CD4-positive, alpha-beta T cell treated with Interleukin-4 for 1 hour (primary cell): ENCODE measurements at places on chromosomes 5 and 9.

DNA sequence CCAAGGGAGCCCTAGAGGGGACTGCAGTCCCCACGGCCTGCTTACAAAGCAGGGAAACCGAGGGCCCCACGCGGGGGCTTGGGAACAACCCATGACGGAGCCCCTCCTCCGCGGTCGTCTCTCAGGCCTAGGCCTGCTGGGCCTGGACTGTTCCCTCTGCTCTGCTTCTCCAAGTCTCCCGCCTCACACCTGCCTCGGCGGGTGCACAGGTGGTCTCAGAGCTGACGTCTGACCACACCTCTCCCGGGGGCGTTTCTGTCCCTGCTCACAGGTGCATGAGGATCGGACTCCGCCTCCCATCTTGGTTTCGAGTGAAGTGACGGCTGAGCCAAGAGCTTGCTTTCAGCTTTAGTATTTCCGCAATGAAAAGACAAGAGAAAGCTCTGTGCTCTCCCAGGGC is 72.1 kb downstream of the MRPL36 start:
- no peak for DNase-seq

GRCh38 chr5:113939988-113940387 is 421.9 kb upstream of the KCNN2 start:
- DNase-seq, result no peak

GRCh38 chr5:39946356-39947045 is 521.7 kb upstream of the DAB2 start:
- DNase-seq, result no peak

GRCh38 chr5:127702926-127703561 is at the start of gene CCDC192:
Gene CCDC192 (plus strand): TSS chr5:127703391. CDS start chr5:127703446, 55 bp downstream.
- no peak for DNase-seq

GRCh38 chr9:87327575-87328125 is 170.0 kb upstream of the DAPK1 start:
- no peak for DNase-seq

DNA sequence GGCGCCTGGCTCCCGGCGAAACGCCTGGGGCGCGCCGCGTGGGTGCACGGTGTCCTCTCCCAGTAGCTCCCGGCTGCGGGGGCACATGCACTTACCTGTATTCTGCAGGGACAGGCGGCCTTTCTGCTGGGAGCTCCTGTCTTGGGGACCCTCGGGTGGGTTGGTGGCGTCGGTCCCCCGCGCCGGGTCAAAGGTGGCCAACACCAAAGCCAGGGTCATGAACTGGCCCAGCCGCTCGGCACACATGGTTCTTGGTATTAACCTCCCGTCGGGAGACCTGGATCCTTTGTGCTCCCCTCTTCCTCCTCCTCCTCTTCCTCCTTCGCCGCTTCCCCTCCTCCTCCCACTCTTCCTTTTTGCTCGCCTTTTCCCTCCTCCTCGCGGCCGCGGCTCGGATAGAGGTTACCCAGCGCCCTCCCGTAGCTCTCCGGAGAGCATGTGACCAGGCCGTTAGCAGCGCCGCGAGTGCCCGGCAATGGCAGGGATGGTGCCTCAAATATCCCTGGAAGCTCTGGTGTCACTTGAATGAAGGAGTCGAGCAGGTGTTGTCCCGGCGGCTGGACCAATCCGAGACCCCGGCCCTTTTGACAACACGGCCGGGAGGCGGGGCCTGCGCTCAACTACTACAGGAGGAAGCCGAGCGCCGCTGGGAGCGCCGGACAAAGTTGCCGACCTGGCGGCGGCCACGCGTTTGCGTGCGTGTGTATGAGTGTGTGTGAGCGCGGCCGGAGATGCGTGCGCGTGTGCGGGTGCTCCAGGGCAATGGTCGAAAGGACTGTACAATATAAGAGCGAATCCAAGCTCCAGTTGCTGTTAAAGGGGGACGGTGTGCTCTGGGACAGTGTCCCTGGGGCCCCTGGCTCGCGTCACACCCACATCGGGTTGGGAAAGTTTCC is at the start of gene STC2:
STC2 (minus strand) TSS at position 467 of the 896 bp plus-strand sequence; CDS start at position 246, 221 bp downstream.
- DNase-seq, result no peak

- peak; percentile 66 for DNase-seq
Measured at GRCh38 chr5:132294728-132295504, 722 bp downstream of the SLC22A4 start.

GRCh38 chr5:3751846-3752245 is 156.2 kb downstream of the IRX1 start:
- DNase-seq, result no peak

DNA sequence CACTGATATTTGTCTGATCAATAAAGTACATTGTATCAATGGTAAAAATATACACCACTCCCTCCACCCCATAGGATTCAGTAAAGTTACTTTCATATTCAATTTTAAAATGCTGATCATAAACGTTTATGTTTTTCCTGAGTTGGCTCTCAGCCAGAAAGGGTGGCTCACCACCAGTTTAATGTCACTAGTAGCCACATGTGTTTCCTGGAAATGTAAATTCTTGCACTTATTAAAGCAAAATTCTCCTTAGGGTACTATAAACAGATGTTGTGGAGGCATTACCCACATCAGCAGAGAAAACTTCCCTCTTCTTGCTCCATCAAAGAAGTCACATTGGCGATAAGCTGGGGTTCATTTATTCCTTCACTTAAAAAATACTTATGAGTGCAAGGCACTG is 210.3 kb downstream of the SREK1 start:
- DNase-seq, result no peak

- DNase-seq, result no peak
Measured at GRCh38 chr5:172869691-172870090, 35.6 kb downstream of the ERGIC1 start.

GRCh38 chr9:90078988-90079421 is 474.2 kb downstream of the GADD45G start:
- DNase-seq, result no peak

DNA sequence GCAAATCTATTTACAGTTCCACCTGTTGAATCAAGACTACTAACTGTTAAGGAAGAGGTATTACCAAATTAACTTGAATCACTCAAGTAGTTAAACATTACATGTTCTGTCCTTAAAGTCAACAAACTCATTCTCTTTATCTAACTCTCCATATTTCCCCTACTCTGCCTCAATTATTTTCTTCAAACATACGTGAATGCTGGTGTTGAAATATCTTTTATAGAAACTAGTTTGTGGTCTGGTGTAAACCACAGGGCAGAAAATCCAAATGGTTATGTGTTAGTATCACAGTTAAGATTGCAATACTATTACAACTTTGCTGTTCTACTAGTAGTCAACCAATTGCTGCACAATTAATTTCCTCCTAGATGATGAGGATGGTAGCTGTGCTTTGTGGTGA is 603.5 kb downstream of the KCTD16 start:
- no peak for DNase-seq
